ENCODE measurements at places on chromosomes 4 and X.

DNA sequence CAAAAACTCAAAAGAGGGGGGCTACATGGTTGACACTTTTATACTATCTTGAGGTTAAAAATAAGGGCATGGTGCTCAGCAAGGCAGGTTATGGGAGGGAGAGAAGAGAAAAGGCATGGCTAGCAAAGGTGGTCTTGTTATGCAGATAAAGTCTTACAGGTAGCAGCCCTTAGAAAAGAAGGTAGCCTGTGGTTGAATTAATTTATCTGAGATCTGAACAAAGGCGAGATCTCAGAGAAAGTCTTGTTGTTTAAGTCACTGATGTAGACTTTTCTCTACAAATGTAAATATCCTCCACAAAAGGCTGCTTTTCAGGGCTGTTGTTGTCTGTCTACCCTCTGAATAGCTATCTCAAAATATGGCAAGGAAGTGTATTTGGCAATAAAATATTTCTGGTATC is 1250.4 kb downstream of the PCDH18 start:
- no peak for DNase-seq

DNA sequence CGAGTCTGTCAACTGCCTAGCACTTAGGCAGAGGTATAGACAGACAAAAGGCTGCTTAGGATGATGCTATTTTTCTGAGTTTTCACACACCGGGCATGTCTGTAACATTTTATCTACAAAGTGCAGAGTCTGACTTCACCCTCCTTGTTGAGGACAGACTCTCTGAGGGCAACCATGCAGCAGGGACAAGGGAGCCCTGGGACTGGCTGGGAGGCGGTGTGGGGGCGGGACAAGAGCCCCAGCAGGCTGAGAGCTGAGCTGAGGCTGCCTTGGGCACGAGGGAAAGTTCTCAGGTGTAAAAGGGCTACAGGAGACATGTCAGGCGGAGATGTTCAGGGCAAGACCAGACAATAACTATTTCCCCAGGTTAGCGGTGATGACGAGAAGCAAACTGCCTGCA is 81.6 kb downstream of the GATB start:
- DNase-seq = no peak

GRCh38 chr4:14701896-14702295 is 300.4 kb upstream of the CPEB2 start:
- DNase-seq = no peak

DNA sequence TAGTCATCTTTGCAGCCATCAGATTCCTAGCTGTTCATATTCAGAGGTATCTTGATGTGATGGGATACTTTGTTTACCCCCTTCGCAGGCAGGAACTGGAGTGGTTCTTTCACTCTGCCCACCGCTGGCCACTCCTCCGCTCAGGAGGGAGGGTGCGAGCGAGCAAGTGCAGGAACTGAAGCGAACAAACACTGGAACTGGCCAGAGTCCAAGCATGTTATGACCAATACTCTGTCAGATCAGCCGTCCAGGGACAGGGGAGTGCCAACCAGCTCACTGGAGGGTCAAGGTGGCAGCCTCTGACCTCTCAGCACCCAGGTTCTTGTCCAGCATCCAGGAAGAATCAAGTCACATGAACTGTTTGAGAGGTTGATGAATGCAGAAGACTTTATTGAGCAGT is 18.0 kb upstream of the MANBA start:
- DNase-seq = no peak

- no peak for DNase-seq
These were observed 121.5 kb downstream of the RAPGEF2 start for GRCh38 chr4:159224408-159224807.

DNA sequence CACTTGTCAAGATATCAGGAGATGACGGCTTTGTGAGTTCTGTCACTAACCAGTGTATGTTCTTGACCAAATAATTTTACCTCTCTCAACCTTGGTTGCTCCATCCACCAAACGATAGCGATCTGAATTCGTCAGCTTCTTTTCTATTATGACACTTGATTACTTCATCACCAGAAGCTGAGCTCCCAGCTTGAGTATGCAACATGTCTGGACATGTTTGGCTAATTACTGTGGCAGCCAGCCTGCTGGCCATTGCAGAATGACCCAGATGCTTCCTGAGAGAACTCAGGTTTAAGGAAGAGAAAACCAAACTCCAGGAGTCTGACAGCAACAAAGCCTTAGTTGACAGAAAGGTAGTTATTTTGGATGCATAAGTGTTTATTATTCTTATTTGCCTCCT is 46.4 kb upstream of the PARM1 start:
- no peak for DNase-seq

GRCh38 chr4:3436798-3437581 is 4.8 kb upstream of the HGFAC start:
- DNase-seq = no peak

GRCh38 chrX:123626962-123627361 is 105.9 kb downstream of the THOC2 start:
- no peak for DNase-seq

- DNase-seq = no peak
These were observed 144.0 kb downstream of the RBMX2 start for GRCh38 chrX:130545796-130546195.

DNA sequence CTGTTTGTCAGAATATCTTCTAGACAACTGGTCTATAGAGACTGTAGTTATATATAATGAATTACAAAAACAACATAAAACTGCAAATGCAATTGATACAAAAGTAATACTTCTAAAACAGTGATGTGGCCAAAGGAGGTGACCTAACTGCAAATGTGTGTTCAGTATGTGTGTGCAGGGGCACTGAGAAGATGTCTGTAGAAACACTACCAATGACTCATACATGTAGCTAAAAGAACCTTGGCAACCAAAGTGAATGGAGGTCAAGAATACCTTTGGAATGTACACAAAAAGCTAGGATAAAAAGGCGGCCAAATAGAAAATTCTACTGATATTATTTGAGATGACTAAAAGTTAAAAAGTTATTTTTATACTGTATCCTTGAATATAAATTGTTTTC is 261.8 kb downstream of the CAMK2D start:
- no peak for DNase-seq

DNA sequence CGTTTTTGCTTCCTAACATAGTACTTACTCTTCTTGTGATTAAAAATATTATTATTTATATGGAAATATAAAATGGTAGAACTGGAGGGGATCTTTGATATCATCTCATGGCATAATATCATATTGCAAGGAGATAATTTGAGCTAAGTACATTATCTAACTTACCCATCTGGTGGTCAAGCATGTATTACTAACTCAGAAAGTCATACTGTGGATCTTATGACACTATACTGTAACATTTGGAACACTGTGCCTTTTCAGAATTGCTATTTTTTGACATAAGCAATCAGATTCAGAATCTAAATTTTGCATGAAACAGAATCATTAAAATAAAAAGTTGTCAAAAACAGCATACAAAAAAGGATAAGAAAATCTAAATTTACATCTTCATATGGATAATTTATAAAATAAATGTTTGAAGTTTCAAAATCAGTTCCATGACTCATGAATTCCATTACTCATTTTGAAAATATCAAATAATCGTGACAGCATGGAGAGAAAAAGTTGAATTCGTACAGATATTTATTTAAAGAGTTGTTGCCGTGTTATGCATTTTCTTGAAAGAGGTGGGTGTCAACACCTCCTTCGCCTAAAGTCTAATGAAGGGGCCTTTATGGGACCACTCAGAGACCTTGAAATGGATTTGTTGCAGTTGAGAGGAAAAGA is 928.1 kb downstream of the PDHA2 start:
- DNase-seq = no peak

DNA sequence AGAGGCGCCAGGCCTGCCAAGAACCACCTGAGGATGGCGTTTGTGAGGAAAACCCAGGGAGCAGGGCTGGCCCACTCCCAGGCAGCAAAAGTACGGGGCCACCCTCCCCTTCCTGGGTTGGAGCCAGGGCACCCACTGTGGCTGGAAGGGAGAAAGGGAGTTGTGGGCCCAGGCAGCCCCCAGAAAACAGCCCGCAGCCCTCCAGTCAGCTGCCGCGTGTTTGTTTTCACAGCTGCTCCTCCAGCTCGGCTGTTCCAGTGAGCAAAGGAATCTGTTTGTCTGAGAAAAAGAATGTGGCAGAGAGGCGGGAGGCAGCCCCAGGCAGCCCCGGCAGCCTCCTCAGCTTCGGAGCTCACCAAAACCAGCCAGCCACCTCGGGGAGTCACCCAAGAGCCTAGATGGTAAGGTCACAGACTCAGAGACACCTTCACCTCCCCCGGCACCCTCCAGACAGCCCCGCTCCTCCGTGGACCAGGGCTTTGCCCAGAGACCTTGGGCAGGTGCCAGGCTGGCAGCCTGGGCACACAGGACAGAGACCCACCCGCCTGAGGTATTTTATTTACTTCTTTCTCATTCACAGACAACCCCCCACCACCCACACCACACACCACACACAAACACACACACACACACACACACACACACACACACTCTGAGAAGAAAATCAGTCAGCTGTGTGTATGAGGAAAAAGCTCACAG is 338.1 kb downstream of the BCOR start:
- no peak for DNase-seq

GRCh38 chr4:98601708-98602107 is 56.7 kb downstream of the TSPAN5 start:
- DNase-seq = no peak

GRCh38 chr4:2367626-2368025 is 50.8 kb downstream of the ZFYVE28 start:
- no peak for DNase-seq

- no peak for DNase-seq
These were observed 81.6 kb upstream of the KLF3 start for GRCh38 chr4:38582445-38582844.

DNA sequence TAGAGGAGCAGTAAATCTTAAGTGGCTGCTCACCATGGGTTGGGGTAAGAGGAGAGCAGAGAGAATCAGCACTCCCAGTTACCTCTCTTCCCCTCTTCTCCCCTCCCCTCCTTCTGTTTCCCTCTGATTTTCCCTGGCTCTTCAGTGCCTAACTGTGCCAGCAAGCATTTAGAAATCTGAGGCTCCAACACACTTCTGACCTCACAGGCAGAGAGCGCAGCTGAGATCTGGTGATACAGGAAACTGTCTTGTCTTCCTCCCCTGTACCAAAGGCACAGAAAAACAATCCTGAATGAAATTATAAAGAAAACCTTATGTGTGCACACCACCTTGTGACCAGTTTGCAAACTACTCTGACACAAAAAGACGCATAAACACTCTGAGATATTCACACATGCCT is 82.4 kb upstream of the SMIM10 start:
- DNase-seq = no peak

DNA sequence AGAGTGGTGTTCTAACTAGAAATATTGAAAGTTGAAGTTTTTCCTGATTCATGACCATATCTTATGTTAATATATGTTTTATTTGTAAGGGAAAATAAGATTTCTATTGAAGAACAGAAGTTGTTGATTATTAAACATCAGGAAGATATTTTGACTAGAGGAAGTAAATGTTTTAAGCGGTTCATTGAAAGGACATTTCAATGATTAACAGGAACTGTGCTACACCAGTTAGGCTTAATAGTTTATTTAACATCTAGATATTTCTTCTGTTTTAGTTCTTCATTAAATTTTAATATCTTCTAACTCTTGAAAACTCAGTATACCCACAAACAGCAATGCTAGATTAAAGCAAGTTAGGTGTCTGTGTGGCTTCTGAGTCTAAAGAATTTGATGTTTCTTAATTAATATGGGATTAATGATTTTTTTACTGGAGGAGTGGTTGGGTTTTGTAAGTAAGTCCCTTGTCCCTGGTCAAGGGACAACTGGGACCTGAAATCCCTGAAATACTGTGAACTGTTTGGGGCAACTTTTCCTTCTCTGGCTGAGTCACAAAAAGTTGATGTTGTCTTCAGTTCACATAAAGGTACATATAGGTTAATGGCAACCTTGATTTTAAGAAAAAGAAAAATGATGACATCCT is 42.9 kb upstream of the CYP4V2 start:
- DNase-seq = no peak

GRCh38 chr4:25351777-25352416 is 25.2 kb upstream of the ANAPC4 start:
- no peak for DNase-seq

DNA sequence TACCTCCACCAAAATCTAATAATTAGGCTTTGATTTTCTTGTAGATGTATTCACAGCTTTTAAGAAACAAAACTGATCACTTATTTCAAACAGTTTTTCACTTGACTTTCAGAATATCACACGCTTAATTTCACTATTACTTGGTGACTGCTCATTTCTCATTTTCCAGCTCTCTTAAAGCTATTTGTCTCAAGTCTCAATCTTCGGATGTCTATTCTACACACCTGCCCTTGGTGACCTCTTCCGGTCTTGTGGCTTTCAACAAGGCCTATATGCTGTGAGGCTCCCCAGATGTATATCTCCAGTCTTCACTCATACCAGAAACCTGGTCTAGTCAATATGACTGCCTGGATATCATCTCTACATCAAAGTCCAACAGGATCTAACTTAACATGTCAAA is 34.9 kb upstream of the ANXA10 start:
- no peak for DNase-seq

GRCh38 chr4:168162604-168163003 is 70.3 kb downstream of the ANXA10 start:
- no peak for DNase-seq

GRCh38 chr4:78627966-78628678 is 76.6 kb downstream of the ANXA3 start:
- no peak for DNase-seq

GRCh38 chr4:150278206-150278605 is 200.0 kb downstream of the DCLK2 start:
- no peak for DNase-seq

- no peak for DNase-seq
These were observed 136.5 kb upstream of the NPY2R start for GRCh38 chr4:155071962-155072361.

DNA sequence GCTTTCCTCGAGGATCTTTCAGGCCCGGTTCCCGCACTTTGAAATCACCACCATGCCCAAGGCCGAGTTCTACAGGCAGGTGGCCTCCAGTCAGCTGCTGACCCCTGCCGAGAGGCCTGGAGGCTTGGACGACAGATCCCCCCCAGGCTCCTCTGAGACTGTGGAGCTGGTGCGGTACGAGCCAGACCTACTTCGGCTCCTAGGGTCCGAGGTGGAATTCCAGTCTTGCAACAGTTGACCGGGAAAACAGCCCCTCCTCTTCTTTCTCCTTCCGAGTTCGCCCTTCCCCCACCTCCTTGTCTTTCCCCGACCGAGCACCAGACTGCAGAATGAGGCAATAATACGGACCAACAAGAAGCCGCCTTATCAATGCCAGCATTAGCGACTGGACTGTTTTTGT is 54.4 kb downstream of the ELF4 start:
- DNase-seq = no peak

GRCh38 chrX:56759736-56760409 is 30.8 kb downstream of the NBDY start:
- no peak for DNase-seq

GRCh38 chr4:39324446-39324845 is 41.7 kb downstream of the RFC1 start:
- no peak for DNase-seq

DNA sequence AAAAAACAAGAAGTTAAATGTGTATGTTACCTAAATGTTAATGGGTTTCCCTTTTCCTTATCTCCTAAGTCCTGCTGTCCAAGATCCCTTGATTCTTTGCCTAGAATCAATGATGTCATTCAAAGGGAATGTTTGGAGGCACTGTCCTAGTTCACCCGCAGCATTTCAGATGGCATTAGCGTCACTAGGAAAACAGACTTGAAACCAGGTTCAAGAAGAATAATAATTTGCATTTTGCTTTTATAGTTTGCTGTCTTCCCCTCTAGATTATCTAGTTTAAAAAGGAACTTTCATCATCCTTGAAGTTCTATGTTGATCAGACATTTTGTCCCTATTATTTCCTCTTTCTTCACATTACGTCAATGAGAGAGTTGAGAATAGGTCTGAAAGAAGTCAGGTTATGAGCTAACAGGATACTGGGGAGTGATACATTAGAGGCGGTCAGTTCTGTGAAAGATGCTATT is 234.1 kb upstream of the PGRMC2 start:
- no peak for DNase-seq

GRCh38 chr4:148515248-148515647 is 73.0 kb upstream of the NR3C2 start:
- no peak for DNase-seq

Measured in KG1 (cell line).